ENCODE measurements at places on chromosomes 13 and 19.

DNA sequence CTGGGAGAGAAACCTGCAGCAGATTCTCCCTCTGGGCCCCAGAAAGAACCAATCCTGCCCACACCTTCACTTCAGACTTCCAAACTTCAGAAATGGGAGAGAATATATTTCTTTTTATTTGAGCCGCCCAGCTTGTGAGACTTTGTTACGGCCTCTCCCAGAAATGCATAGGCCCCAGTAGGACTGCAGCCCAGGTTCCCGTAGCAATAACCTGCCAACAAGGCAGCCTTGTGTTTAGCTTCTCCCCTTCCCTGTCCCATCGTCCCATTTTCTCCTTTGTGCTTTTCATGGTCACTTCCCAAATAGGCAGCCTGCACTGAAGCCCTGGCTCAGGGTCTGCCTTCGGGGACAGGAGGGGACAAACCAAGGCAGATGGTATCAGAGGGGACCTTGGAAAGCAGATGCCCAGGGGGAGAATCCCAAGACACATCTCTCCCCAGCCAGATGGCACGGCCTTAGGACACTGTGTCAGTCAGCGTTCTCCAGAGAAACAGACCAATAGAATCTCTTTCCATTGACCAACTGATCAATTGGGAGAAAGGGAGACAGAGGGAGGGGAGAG is 3.7 kb upstream of the ARHGEF7 start:
- DNase-seq, result no peak

- no peak for DNase-seq
These were observed 17.0 kb downstream of the SUGT1 start for GRCh38 chr13:52669677-52670076.

DNA sequence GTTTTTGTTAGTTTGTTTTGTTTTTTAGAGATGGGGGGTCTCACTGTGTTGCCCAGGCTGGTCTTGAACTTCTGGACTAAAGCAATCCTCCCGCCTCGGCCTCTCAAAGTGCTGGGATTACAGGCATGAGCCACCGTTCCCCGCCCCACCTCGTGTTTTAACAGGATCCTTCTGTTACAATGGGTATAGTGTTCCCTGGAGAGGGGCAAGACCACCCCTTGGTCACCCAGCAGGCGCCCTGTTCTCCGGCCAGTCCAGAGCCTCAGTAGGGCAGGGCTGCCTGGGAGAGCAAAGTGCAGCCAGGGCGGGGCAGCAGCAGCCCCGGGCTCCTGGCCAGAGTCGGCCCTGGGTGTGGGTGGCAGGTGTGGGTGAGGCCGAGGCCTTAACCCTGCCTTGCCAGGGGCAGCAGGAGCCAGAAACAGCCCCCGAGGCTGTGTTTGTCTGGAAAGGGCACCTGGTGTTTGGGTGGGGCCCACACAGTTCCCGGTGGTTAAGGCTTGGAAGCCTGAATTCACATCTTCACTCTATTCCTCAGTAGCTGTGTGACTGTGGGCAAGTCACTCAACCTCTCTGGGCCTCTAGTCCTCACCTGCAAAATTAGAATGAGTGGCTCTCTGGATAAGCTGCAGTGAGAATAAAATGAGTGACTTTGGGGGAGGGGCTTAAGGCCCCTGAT is 7.2 kb downstream of the VASP start:
- DNase-seq, result no peak

DNA sequence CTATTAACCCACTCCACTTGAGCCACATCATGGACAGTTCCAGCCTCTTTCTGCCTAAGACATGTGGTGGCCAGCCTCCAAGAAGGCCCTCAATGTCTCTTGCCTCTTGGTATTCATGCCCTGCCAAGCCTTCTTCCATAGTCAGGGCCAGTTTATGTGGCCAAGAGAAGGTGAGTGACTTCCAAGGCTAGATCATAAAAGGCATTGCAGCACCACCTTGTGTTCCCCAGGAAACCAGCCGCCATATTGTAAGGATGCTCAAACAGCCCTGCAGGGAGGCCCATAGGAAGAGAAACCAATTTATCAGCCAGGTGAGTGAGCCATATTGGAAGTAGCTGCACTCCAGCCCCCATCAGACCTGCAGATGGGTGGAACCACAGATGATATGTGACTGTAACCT is 12.3 kb upstream of the DNMT1 start:
- DNase-seq, result no peak

DNA sequence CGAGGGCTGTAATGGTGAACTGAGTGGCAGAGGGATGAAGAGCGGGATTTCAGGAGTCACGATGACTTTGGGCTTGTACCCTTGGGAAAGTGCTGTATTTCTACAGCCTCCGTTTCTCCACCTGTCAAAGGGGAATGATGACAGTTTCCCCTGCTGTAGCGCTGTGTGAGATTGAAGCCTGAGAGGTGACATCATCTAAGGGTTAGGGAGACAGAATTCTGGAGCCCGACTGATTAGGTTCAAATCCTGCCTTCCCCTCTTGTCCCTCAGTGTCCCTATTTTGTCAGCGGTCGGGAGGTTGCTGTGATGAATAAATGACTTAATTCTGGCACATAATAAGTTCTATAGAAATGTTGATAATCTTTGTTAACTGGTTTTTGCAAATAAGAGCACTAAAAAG is 693 bp downstream of the MRPL4 start:
- DNase-seq, result no peak

- DNase-seq, result no peak
These were observed 161.5 kb downstream of the MZT1 start for GRCh38 chr13:72565893-72566292.

- no peak for DNase-seq
These were observed 26.6 kb downstream of the ATP11A start for GRCh38 chr13:112716461-112716820.

- DNase-seq, result no peak
These were observed 38.0 kb downstream of the KCTD4 start for GRCh38 chr13:45162821-45163220.

Measured in NCI-H1048 (cell line).